ENCODE measurements at places on chromosomes 11 and 22.

DNA sequence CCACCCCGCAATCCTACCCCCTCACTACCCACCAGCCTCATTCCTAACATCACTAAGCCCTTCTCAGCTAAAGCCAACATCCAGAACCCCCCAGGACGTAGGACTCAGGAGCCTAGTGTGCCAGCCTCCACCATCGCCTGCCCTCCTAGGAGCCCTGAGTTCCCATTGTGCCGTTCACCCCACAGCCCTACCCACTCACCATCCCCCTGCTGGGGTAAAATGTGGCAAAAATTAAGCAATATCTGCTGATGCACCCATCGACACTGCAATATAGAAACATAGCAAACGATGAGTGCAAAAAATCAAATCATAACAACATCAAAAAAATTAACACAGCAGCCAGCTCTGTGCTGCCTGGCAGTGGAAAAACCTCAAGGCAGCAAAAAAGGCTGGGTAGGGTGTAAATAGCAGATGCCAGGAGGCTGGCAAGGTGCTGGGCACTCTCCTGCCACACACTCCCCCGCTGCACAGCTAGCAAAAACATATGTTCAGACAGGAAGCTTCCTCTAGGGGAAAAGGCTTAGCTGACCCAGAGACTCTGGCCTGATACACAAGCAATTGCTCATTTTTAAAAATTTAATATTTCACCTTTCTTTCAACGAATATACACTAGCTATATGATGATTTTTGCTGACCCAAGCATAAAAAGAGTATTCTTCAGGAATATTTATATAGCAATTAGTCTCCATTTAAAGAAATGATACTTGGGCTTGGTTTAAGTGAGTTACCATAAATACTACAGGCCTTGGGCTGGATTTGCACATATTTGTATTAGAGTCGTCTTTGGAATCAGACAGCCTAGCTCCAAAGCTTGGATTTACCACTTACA, 33.8 kb downstream of the PRDM10 start:
- DNase-seq, result no peak

- no peak for DNase-seq
Observed at GRCh38 chr11:83643115-83643514, 356.9 kb upstream of the CCDC90B start.

DNA sequence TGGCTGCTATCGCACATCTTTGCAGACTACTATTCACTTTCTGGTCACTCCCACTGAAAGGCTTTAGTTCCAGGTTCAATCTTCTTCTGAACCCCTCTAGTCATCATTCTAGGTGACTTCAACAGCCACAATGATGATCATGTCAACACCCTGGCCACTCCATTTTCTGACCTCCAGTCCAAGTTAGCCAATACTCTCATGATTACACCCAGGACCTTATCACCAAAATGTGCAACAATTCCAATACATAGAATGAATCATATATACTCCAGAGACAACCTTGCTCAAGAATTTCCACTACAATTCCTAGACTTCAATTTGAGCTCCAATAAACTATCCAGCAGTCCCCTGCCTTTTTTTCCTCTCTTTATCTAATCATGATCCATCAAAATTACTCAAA, 70.7 kb downstream of the PAK1 start:
- DNase-seq, result no peak

DNA sequence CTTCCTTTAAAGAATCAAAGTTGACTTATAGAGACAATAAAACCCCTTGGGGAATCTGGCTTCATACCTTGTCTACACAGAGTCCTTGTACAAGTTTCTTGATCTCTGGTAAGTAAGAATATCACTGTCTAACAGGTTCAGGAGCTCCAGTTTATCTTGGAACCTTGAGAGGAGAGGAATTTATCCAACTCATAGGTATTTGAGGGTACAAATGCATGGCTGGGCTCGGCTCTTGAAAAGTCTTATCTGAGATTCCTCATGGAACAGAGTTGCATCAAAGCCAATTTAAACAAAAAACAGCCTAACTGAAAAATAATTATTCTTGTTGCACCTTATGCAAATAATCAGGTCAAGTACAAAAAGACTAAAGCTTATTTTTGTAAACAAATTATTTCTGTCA, 33.4 kb downstream of the CARD18 start:
- no peak for DNase-seq

- DNase-seq, result no peak
Observed at GRCh38 chr11:376531-377173, 7.4 kb downstream of the B4GALNT4 start.

- DNase-seq, result peak; percentile 65
Observed at GRCh38 chr22:40348025-40348658, 1.8 kb downstream of the ADSL start.

- no peak for DNase-seq
Observed at GRCh38 chr22:41658869-41659268, 29.8 kb downstream of the SNU13 start.

DNA sequence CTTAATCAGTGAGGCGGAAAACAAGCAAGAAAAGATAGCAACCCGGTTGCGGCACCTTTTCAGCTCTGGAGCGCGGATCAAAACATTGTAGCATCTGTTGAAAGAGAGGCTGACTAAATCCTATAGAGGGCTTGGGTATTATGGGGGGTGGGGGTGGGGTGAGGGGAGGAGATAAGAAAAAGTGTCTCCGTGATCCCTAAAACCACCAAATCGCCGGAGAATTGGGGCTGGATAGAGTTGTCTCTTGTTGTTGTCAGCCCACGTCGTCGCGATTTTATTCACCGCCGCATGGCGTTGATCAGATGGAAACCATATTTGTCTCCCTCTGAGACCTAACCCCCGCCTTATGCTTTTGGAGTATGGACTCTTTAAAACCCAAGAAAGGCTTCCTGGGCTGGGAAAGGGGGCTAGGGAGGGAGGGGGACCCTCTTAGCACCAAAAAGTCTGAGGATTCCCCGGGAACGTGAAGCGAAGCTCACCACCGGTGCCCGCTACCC, 13.0 kb downstream of the PAX6 start:
- no peak for DNase-seq

- no peak for DNase-seq
Observed at GRCh38 chr11:73999581-74000306, 9.1 kb downstream of the UCP3 start.

DNA sequence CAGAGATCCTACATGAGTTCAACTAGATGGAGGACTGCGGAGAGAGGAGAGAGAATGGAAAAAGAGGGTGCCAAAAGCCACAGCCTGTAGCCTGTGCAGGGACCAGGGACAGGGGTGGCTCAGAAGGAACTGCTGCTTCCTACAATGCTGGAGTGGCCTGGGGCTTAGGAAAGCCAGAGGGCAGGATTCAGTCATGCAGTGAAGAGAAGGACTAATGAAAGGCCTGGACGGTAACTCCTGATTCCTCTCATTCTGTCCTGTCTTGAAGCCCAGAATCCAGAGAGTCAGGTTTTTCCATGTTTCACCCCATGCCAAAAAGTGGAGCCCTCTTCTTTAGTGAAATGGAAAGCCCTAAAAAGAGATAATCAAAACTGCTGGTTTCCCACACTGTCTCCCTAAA, 48.4 kb upstream of the INCENP start:
- no peak for DNase-seq

DNA sequence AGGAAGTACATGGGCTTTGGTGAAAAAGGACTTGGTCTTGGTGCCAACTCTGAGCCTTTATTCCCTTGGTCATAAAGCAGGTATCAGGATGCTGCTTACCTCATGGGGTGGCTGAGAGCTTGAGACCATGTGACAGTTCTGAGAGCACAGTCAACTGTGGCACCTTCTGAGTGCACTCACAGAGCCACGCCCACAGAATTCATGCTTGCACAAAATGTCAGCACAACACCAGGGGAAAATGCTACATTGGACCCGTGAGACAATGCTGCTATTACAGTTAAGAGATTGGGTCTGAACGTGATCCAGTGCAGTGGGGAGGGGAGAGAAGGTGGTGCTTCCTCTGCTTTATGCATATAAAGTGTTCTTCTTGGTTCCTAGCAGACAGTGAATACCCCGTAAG, 79.5 kb upstream of the SPON1 start:
- DNase-seq, result no peak

GRCh38 chr22:49966774-49967705, 6.5 kb downstream of the PIM3 start:
- no peak for DNase-seq

All from urothelium cell line (cell line).